ENCODE measurements at places on chromosomes 16 and 17.

GRCh38 chr16:65409510-65409909 is 287.6 kb upstream of the CDH11 start:
- peak; percentile 59 for DNase-seq
- H3K36me3 ChIP-seq, result no peaks in the 10 kb centered on the region
- H3K4me3 ChIP-seq, result no peak overlapping the region
- no peaks in the 10 kb centered on the region for H3K4me1 ChIP-seq
- H3K27me3 ChIP-seq, result no peaks in the 10 kb centered on the region

GRCh38 chr16:89920723-89921122 is 2.1 kb downstream of the MC1R start:
- no peaks in the 10 kb centered on the region for H3K36me3 ChIP-seq
- H3K27me3 ChIP-seq, result no peaks in the 10 kb centered on the region
- peak; percentile 47 for DNase-seq
- no peak overlapping the region for H3K4me3 ChIP-seq

GRCh38 chr17:56833057-56833808 is 487 bp downstream of the C17orf67 start:
- no peaks in the 10 kb centered on the region for H3K36me3 ChIP-seq
- H3K4me1 ChIP-seq, result peaks cover 8% of the 10 kb centered on the region
- peak overlapping the region; percentile 57 for H3K27ac ChIP-seq
- peak; percentile 58 for DNase-seq

DNA sequence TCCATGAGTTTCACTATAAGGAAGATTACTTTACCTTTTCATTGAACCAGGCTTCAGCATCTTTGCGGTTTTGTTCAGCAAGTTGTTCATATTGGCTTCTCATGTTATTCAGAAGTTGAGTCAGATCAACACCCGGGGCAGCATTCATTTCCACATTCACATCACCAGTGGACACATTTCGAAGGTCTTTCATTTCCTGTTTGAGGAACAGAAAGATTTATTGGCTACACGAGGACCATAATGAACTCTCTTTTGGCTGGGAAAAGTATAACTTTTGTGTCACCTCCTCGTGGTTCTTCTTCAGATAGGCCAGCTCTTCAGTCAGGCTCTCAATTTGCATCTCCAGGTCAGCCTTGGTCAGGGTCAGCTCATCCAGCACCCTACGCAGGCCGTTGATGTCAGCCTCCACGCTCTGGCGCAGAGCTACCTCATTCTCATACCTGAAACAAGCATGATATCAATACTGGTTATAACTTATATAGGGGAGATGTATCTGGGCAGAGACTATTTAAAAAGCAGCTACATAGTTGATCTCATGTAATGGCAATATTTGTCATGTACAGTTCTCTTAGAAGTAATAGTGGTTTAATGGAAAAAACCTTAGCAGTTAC is 2.1 kb downstream of the KRT10 start:
- peaks cover 10% of the 10 kb centered on the region for H3K36me3 ChIP-seq
- peaks cover 5% of the 10 kb centered on the region for H3K4me1 ChIP-seq
- DNase-seq, result no peak
- no peak overlapping the region for H3K27ac ChIP-seq
- H3K27me3 ChIP-seq, result no peaks in the 10 kb centered on the region

DNA sequence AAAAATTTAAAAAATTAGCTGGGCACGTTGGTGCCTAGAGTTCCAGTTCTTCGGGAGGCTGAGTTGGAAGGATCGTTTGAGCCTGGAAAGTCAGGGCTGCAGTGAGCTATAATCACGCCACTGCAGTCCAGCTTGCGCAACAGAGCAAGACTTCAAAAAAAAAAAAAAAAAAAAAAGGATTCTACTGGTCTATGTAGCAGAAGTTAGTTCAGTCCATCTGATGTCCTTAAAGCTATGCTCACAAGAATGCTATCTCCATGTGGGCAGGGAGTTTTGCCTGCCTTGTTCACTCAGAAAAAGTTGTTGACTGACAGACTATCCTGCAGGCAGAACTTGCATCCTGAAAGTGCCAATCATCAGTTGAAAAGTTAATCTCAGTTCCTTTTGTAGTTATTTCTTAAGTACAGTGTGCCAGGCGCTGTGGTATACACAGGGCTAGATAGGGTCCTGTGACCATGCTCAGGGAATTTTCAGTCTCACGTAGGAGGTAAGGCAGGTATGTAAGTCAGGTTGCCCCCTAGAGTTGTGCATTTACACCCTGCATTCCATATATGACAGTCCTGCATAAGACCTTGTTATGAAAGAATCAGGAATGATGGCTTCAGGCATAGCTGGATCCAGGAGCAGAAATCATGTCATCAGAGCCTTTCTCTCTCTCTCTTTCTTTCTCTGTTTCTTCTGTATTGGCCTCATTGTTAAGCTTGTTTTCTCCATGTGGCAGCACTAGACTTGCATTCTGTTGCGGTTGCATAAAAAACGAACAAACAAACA is 7.6 kb downstream of the SYT17 start:
- no peaks in the 10 kb centered on the region for H3K36me3 ChIP-seq
- no peak overlapping the region for H3K27ac ChIP-seq
- no peaks in the 10 kb centered on the region for H3K4me1 ChIP-seq
- no peak overlapping the region for H3K4me3 ChIP-seq

GRCh38 chr16:55513616-55514015 is 4.7 kb downstream of the LPCAT2 start:
- DNase-seq, result no peak
- no peaks in the 10 kb centered on the region for H3K27me3 ChIP-seq
- H3K36me3 ChIP-seq, result peaks cover 1% of the 10 kb centered on the region
- no peak overlapping the region for H3K27ac ChIP-seq
- H3K4me1 ChIP-seq, result no peaks in the 10 kb centered on the region

DNA sequence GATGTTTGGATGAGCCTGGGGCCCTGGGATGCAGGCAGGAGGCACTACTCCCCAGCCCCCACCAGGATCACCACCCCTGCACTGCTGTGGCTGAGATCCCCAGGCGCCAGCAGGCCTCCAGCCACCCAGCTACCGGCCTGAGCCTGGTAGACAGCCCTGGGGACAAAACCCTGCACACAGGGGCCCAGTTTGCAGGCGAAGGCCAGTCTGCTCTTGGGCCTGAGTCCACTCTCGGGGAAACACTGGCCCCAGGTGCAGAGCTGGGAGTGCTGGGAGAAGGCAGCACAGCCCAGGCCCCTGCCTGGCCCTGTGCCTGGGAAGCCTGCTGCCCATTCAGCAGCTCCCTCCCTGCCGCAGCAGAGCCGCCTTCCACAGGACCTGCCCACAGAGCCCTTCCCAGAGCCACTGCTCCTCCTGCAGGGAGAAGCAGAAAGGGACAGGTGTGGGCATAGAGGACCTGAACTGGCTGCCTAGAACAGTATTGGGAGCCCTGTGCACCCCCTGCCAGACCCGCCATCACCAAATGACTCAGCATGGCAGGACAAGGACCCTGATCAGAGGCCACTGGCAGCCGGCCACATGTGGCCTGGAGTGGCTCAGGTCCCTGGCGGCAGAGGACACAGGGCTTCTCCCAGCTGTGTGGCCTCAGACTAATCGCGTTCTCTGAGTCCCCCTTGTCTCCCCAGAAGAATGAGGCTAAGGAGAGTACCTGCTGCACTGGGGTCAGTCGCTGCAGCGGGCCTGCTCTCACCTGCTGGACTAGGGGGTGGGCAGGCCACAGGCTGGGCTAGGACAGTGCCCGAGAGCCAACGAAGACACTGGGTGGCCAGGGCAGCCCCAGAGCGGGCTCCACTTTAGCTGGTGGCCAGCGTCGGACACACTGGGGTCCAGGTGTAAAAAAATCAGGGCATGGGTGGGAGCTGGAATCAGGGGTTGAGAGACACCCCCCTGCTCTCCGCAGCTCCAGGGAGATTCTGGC is 10.7 kb downstream of the MSRB1 start:
- peaks cover 2% of the 10 kb centered on the region for H3K36me3 ChIP-seq
- peaks cover 4% of the 10 kb centered on the region for H3K27me3 ChIP-seq
- H3K4me1 ChIP-seq, result no peaks in the 10 kb centered on the region
- H3K4me3 ChIP-seq, result no peak overlapping the region
- no peak overlapping the region for H3K27ac ChIP-seq
